Non-pigmented ciliary epithelial cell (primary cell): ENCODE measurements at places on chromosomes 6 and 20.

GRCh38 chr20:16243470-16243869, 329.8 kb downstream of the KIF16B start:
- no peak for DNase-seq

GRCh38 chr6:169248521-169248971, 5.1 kb downstream of the THBS2 start:
- no peak for DNase-seq

DNA sequence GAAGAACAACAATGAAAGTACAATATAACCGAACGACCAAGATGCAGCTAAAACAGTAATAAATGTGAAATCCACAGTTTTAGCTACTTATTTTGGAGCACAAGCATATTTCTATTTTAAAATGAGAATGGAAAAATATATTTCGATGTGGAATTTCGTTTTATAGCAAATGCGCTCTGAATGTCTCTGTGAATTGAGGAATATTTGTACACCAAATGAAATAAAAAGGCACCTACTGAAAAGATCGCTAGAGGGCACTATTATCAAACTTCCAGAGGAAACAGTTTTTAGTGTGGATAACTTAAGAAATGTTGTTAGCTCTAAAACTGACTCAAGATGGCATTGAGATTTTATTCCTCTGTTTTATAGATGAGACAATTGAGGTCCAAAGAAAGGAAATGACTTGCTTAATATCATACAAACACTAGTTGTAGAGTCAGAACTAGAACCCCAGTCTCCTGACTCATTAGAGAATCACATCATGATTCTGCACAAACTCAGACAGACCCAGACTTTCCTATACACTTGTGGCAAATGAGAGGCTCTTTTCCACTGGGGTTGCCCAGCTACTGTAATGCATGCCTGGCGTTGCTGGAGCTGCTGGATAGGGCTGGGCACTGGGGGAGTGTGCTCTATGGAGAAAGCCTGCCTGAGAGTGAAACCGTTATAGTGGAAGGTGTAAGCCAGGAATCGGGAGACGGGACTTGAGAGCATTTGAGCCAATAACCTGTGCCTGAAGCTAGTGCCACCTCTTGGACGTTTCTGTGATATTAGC, 51.9 kb downstream of the GCLC start:
- DNase-seq, result no peak

DNA sequence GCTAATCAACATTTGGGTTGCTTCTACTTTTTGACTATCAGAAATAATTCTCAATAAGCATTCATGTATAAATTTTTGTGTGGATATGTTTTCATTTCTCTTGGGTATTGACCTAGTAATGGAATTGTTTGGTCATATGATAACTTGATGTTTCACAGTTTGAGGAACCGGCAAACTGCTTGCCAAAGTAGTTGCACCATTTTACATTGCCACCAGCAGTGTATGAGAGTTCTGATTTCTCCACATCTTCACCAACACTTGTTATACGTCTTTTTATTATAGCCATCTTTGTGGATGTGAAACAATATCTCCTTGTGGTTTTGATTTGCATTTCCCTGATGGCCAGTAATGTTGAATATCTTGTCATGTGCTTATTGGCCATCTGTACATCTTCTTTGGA, 42.6 kb upstream of the TGM2 start:
- DNase-seq, result no peak

DNA sequence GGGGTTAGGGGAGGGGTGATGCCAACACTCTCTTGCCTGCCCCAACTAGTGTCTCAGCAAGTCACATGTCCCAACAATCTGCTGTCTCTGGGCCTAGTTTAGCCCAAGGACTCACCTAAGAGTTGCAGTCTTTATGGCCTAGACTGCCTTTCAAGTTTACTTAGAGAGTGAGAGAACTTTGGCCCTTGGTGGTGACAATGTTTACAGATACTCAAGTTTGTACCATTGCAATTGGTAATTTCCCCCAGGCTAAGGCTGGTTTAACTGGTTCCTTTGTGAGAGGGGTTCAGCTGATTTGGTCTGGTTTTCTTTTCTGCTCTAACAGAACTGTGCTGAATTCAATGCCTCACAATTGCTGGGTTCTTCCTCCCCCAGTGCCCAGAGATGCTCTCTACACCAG, 1279.9 kb upstream of the EYS start:
- no peak for DNase-seq

DNA sequence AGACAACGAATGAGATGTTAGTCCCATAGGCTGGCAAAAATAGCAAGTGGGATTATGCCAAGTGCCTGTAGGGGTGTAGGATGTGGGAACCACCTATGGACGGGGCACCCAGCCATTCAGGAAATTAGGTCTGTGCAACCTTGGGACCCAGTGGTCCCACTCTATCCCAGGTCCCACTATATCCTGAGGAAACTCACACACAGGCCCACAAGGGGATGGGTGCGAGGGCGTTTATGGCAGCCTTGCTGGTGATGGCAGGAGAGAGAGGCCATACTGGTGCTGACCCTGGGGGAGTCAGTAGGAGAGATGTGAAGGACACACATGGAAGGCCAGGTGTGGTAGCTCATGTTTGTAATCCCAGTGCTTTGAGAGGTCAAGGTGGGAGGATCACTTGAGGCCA, 163.6 kb downstream of the EYA2 start:
- DNase-seq, result no peak

- no peak for DNase-seq
These were observed 364.9 kb downstream of the GRIK2 start for GRCh38 chr6:101758368-101758767.

DNA sequence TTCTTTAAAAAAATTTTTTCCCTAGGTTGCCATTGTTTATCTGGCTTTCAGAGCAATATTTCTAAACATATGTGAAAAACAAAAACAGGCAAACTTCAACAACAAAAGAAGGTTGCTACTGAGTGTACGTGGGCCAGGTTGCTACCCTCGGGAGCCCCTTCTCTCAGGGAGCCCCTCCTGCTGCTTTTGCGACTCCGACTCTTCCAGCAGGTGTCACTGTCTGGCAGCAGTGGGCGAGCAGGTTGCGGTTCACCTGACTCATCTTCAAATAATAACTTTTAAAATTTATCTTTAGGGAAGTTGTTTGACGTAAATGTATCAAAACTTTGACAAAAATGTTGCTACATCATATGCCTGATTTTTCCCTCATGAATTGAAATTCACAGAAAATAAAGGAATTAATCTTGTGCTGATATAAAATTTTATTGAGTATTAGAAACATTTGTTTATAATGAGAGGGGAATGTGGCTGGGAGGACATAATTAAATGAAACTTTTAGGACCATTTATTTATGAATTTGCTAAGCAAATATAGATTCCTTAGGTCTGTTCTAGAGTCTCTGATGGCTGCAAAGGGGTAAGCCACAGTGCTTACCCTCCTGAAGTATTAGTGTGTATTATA, 138.8 kb downstream of the HIVEP1 start:
- no peak for DNase-seq

DNA sequence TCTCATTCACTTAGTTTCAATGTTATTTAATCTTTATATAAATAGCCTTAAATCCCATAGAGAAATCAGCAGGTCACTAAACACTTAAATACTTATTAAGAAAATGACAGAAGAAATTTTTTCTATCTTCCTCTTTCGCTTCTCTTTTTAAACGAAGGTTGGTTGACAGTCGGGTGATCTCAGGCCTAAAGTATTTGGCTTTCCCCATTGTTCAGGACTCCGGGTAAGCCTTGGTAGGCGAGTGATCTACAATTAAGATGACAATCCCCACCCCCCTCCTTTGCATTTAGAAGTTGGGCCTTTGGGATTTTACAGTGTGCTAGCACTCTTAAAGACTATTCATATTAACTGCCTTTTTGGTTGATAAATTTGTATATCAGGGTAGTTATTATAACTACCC, 19.7 kb upstream of the UTRN start:
- DNase-seq, result no peak

DNA sequence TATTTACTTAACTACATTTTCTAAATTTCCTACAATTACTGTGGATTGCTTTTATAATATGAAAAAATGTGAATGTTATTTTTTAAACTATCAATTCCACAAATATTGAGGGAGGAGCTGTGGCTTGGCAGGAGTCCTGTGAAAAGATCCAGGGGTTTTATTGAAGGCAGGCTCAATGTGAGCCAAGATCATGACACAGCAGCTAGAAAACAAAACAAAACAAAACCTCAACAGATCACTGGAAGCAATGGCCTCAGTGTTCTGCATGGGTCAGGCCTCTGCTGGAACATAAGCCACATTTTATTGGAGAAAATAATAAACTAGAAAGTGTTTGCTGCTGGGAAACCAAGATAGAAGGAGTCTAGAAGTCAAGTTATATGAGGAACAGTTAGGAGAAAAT, 19.4 kb upstream of the RCAN2 start:
- DNase-seq, result peak; percentile 63

DNA sequence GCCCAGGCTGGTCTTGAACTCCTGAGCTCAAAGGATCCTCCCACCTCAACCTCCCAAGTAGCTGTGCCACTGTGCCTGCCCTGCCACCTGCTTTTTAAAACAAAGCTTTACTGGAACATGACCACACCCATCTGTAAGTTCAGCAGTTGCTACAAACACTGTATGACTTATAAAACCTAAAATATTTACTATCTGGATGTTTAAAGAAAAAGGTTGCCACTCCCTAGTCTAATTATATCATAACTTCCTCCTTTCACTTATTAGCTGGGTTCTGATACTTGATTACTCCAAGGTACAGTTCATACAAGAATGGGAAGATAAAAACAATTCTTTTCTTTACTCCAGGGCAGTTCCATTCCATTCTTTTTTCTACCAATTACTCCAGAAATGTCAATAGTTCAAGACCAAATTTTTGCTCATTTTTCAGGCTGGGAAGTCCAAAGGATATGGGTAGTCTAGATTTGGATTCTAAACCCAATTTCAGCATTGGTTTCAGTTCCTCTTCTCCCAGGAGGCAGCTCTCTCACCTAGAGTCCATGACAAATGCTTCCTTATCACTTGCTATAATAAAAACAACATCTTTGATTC, 63.1 kb downstream of the SEC63 start:
- DNase-seq, result no peak

GRCh38 chr6:3747100-3747737, 4.3 kb downstream of the PXDC1 start:
- no peak for DNase-seq

GRCh38 chr20:14643556-14643955, 306.1 kb upstream of the FLRT3 start:
- DNase-seq, result no peak

- DNase-seq, result no peak
These were observed 22.3 kb downstream of the TPBG start for GRCh38 chr6:82385961-82386360.

DNA sequence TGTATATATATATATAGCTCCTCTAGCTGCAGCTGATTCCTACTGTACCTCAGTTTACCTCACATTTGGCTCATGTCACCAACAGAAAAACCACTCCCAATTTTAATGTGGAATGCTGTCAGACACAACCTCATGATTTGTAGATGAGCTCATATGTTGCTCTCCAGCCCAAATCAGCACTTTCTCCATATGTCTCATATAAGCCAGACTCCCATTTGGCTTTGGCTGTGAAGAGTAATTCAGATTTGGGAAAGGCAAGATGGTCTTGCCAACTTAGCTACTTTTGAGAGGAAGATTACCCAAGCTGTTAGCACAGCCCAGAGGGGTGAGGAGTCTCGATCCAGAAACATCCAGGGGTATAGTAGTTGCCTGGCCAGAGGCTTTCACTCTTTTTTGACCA, 342.2 kb upstream of the NT5E start:
- DNase-seq, result no peak

DNA sequence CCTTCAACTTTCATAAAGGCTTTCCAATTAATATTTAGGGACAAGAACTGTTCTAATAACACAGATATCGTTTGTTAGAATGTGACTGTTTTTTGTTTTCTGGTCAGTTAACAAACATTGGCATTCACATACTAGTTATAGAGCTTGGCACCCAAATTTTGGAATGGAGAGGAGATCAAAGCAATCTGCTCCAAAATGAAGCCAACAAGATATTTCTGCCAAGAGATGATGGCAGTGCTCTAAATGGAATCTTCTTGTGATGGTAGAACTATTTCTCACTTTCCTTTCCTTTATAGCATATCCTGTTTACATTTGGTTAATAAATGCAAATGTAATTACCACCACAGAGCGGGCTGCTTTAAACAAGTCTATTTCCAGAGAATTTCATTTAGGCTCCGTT, 208.3 kb upstream of the RIMS1 start:
- no peak for DNase-seq

DNA sequence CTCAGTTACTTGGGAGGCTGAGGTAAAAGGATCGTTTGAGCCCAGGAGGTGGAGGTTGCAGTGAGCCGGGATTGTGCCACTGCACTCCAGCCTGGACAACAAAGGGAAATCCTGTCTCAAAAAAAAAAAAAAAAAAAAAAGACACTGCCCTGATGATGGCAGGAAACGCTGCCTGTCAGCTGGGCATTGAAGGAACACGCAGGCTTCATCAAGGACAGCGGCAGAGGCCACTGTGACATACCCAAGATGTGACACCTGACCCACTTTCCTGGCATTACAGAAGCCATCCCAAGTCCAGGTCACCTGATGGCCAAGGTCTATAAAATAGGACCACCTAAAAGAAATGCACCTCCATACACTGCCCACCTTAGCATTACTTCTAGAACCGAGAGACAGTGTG, 75.9 kb downstream of the RIPOR3 start:
- no peak for DNase-seq

DNA sequence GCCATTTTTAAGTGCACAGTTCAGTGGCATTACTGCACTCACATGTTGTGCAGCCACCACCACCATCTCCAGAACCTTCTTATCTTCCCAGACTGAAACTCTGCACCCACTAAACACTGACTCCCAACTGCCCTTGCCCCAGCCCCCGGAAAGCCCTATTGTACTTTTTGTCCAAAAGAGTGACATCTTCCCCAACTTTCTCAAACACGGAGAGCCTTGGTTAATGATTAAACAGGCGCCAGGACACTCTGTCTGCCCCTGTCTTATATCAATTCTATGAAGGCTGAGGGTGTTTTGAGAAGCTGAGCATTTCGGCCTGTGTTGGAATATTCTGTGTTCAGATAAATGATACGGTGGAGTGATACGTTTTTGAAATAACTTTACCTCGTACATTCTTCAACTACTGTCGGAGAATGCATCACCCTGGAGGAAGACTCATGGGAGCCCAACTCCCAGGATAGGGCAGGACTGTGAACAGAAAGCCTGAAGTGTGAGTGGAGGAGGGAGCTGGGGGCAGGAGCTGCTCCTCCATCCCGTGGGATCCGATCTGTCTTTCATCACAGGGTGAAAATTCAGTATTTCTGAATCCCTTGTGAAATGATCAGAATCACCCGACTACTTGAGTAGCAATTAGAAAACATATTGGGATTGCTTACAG, 68.7 kb upstream of the FOXC1 start:
- no peak for DNase-seq
